ENCODE measurements at places on chromosomes 13 and 19. TPM values are rescaled to one million over a fixed set of nuclear protein-coding genes. Genes with fewer than 3 reads are reported as not detected.

- peak; percentile 86 for DNase-seq
Measured at GRCh38 chr13:111901267-111901915, 165.6 kb upstream of the SOX1 start.

TMEM145 gene
- not detected for total RNA-seq

GRCh38 chr13:73228546-73228945, 169.7 kb downstream of the KLF5 start:
- no peak for DNase-seq

DNA sequence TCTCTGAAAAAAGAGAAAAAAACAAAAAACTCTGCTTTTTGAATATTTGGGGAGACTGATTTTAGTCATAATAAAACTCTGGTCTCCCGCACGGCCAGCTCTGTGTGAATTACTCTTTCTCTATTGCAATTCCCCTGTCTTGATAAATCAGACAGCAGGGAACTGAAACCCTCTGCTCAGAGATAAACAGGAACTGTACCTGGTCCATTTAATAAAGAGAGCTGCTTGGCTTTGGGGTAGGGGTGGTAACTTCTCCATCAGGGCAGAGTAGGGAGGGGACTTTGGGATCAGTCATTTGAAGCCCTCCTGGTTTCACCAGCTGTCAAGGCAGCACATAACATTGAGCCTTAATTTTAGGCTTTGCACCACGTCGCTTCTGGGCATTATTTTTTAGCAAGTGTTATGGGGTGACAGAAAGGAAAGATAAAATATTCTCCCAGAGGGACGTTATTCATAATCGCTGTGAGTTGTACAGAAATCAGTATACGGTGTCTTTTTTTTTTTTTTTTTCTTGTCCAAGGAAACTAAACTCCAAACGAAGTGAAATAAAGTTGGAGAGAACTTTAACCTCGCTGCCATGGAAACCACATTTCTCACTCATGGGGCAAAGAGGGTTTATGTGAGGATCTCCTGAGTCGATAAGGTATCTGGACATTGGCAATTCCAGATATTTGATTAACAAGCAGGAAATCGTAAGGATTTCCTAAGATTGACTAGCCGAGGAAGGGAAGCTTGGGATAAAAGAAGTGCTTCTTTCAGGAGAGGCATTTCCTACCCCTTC, 99.0 kb upstream of the MRI1 start:
- DNase-seq = no peak

GRCh38 chr13:50794226-50794625, 49.3 kb downstream of the DLEU7 start:
- no peak for DNase-seq

PRR22 gene
- total RNA-seq = 1.2 TPM

GRCh38 chr19:28332351-28332750, 880.6 kb downstream of the UQCRFS1 start:
- peak; percentile 39 for DNase-seq

- peak; percentile 97 for DNase-seq
Measured at GRCh38 chr19:49808711-49809159, 4.4 kb downstream of the FUZ start.

DNA sequence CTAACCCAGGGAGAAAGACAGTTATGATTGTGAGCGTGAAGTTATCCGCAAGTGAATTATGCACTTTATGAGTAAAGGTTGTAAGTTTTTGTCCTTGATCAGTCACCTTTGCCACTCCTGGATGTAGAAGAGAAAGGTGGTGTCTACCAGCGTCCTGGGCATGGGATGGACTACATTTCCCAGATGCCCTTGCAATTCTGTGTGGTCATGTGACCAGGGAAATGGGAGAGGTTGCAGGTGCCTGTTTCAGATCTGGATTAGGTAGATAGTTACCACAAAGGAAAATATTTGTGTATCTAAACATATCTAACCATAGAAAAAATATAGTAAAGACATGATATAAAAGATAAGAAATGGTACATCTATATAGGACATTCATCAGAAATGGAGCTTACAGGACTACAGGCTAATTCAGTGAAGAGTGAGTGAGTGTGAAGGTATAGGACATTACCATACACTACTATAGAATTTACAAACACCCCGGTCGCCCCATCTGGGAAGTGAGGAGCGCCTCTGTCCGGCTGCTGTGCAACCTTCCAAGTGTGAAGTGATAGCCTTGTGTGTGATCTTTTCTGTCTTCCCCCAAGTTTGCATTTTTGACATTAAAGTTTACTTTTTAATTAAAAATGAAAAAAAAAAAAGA, 51.6 kb upstream of the CACNA1A start:
- no peak for DNase-seq

MEGF8 gene
- total RNA-seq = 29.8 TPM

CABP5 gene
- not detected for total RNA-seq

DNA sequence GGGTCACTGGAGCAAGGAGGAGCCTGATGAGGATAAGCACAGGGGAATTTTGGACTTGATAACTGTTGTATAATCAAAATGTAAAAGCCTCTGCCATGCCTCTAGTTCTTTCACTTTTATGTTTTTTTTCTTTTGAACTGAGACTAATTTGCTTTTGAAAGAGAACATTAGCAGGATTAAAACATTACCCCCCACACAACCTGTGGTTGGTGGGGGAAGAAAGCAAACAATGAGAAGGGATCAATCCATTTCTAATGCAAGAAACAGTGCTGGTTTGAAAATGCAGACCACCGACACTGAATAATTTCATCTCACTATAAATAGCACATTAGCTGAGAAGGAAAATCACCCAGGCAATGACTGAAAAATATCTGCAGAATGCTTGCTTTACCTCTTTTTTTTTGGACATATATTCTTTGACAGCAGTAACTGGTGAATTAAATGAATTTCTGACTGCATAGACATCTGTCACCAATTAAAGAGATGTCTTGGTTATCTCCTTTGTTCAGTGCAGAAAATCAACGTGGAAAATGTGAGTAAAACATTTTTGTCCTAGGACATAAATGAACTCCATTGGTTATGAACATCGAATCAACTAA, 48.6 kb upstream of the TRPC4 start:
- DNase-seq = no peak

RASIP1 gene
- 27.7 TPM for total RNA-seq

GRCh38 chr19:45376045-45376724, 5.8 kb upstream of the ERCC2 start:
- DNase-seq = no peak

DNA sequence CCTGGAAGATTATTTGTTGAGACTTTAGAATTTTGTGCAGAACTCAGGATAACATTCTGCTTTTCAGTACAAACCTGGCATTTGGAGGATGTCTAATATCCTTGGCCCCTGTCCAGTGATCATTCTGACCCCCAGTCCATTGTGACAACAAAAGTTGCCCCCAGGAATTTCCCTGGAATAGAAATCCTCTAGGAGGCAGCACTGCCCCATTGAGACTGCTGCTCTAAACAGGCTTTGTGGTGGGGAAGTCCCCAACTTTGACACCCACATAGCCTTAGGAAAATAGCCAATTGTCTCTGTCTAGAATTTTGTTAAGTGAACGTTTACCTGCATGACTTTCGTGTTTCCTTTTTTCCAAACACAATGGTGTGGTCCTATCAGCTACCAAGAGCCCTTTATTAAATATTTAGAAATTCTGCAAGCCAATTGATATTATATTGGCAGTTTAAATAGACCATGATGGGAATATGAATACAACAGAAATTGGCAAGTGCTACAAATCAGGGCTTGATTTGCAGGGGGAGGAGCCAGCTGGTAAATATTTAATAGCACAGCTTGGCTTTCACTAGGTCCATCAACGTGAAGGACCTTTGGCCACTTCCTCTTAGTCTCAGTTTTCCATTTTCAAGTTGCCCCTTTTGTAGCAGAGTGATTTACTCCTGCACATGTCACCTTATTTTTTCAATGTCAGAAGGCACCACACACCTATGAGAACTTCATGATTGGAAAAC, 451.7 kb downstream of the EFNB2 start:
- DNase-seq = no peak
